Large intestine (tissue), 12 donors: ENCODE measurements at places on chromosomes 2 and 18.

- DNase-seq: no peak
Measured at GRCh38 chr18:48569915-48570264, 31.1 kb downstream of the CTIF start.

DNA sequence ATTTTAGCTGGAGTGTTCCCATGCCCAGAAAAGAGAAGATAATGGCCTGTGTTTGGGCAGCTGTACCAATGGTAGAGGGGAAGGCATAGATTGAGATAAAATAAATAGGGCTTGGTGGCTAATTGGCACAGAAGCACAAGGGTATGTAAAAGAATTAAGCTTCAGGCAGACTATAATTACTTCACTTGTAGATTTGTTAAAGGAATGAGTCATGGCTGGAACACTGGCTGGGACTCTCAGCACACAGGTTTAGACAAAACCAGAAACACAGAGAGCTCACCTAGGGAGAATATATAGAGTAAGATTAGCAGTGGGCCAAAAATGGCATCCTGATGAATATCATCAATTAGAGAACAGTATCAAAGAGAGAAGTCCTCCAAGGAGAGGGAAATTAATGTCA, 198.3 kb upstream of the FIGN start:
- no peak for DNase-seq

DNA sequence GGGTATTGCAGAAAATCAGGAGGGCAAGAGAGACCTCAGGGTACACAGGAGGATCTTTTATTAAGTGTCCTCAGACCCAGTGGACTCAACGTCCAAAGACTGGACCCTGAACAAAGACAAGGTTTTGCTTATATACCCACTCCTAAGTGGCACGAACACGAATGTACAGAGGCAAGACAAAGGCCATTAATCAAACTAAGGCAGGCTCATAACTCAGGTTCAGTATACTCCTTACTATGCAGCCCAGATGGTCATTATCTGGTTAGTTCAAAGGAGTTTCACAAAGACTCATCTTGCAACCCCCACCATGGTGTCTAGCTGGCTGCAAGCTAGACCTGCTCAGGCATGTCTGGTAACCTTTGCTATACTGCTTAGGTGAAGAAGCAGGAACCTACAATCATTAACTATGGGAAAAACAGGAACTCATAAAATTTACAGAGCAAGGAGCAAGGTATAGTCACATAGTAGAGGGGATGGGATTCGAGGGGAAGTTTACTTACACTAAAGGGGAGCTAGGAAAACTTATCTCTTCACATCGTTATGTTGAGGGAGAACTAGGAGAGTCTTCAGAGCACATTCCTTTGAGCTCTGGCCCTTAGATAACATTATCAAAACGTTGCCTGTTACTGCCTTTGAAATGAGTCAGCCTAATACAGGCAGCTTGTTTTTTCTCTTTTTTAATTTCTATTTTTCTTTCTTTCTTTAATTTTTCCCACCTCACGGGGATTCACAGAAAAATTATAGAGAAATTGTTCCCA, 33.9 kb downstream of the SLC4A3 start:
- DNase-seq: no peak

GRCh38 chr2:109164739-109165221, 35.8 kb downstream of the SH3RF3 start:
- DNase-seq: no peak

DNA sequence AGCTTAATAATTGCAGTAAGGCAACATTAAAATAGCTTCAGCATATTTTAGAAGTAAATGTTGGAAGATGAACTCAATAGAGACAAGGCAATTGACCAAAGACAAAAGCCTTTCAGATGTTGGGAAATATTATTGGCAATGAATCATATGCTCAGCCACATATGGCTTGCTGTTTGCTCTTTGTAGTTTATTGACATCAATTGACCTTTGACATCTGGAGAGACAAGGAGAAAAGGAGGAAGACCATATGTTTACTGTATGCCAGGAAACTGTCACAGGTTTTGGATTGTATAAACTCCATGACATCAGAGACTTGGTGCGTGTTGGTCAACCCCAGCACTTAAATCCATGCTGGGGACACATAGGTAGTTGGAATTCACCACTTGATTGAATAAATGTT, 60.6 kb upstream of the SLC16A14 start:
- DNase-seq: peak; percentile 45

GRCh38 chr2:196117214-196117705, 48.6 kb upstream of the DNAH7 start:
- no peak for DNase-seq

DNA sequence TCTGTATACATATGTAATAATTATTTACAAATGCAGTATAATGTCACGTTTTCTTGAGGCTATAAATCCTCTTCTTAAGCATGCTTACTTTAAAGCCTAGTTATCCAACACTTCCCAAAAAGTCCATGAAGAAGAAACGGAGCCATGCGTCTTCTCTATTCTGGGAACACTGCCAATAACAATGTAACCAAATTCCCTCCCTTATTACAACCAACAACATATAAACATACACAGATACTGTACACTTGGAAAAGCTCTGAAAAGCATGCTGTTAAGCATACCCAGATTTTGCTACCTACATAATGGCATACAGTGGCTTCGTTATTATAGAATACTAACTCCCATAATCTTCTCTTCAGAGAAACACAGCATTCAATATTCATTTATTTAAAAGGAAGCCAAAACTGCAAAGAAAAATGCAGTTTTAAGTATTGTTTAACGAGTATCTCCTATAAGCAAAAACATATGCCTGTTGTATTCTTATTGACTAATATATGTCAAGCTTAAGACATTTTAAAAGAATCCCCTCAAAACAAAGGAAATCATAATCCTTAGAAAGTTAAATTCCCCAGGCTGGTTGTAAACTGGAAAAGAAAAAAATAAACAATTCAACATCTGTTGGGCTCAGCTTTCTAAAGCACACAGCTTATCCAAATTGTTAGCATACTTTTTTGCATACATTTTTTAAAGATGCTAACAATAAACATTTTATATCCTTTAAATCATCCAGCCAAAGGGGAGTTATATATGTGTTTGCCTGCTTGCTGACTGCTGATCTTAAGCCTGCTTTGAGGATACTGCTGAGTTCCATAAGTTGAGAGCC, 83.4 kb downstream of the SLC25A12 start:
- peak; percentile 30 for DNase-seq

- DNase-seq: no peak
Measured at GRCh38 chr18:70998490-70998889, 709.6 kb downstream of the SOCS6 start.

- no peak for DNase-seq
Measured at GRCh38 chr2:159933040-159933726, 129.2 kb downstream of the PLA2R1 start.

DNA sequence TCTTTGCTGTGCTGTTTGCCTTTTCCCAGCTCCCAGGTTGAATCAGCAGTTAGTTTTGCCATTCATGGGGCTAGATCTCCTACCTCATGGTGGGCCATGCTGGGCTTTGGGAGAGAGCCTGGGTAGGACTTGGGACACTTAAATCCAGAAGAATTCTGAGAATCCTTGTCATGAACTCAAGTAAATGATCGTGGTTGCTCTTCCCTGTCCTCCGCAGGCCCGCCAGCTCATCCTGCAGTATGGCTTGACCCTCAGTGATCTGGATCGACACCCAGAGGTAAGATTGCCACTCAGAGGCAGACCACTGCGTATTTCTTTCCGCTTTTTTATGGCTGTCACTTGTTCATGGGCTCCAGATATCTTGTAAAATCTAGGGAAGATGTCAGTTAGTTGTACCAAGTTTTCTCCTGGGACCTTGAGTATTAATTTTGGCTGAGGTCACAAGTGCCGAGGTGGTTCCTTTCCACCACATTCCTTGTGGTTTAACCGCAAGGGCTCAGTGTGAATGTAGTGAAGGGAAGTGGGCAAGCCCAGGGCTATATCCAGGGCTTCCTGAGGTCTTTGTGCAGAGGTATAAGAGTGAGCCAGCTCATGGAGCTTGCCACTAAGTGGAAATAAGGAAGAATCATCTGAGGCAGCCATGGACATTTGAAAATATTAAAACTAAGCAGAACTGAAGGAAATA, 37.7 kb downstream of the RPIA start:
- DNase-seq: no peak

DNA sequence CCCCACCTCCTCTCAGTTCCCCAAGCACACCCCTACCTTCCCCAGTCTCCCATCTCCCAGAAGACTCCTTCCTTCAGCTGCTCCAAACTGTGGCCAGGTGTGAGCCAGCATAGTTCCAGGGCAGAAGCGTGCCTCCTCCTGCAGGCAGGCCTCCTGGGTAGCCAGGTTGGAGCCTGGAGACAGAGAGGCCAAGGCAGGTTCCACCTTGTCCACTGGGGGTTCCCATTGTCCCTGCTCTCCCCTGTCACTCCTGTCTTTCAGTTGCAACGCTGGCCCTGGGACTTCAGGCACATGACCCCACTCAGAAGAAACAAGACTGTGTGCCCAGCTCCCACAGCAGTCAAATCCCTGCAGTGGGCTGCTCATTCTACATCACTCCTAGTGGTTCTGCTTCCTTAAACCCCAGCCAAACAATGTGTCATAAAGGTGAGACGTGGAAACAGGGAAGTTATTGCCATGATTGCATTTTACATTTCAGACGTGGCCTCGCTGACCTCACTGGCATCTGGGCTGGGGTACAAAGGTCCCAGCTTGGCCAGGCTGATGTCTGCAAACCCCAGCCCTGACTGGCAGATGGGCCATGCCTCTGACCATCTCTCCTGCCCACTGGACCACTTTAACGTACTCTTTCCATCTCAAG, 96.5 kb upstream of the BOD1L2 start:
- peak; percentile 80 for DNase-seq

DNA sequence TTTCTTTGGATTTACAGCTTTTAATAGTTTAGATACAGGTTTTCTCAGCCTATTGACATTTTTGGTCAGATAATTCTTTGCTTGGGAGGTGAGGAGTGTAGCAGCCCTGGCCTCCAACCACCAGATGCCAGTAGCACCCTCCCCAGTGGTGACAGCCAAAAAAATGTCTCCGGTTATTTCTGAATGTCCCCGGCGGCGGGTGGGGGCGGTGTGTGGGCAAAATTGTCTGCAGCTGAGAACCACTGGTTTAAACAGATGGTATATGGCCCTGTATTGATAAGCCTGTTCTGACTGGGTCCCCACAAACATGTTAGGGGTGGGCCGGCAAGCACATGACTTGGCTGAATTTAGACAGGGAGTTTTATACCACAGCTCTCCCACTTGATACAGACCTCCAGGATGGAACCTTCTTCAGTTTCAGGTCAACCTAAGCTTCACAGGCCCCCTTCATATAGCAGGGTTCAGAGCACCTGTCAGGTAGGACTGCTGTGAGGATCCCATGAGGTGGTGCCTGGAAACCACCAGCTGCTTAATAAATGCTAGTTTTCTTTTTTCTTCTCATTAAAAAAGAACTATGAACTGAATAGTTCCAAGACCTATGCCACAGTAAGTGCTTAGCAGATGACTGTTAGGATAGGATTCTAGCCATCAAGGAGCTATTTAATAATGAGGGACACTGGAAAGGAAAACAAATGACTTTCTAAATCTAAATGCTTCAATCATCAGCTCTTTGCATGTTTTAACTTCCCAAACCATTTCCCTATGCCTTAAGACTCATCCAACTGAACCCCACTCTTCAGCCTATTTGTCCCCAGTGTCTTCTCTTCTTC, 18.1 kb downstream of the LPIN2 start:
- no peak for DNase-seq

- no peak for DNase-seq
Measured at GRCh38 chr2:111958901-111959300, 60.5 kb downstream of the MERTK start.

- no peak for DNase-seq
Measured at GRCh38 chr2:10469955-10470608, 22.0 kb upstream of the ODC1 start.

DNA sequence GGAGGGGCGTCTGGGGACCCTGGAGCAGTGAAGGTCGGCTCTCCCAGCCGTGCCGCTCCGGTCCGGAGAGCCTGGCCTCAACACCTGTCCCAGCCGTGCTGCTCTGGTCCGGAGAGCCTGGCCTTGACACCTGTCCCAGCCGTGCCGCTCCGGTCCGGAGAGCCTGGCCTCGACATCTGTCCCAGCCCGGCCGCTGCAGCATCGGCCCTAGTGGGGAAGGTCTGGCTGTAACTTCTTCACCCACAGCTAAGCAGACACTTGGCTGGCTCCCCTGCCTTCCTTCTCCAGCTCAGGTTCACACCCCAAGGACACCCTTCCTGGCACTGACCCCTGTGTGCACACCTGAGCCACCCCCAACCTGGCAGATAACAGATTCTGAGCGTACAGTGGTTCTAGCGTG, 4.6 kb downstream of the KCNG2 start:
- no peak for DNase-seq

DNA sequence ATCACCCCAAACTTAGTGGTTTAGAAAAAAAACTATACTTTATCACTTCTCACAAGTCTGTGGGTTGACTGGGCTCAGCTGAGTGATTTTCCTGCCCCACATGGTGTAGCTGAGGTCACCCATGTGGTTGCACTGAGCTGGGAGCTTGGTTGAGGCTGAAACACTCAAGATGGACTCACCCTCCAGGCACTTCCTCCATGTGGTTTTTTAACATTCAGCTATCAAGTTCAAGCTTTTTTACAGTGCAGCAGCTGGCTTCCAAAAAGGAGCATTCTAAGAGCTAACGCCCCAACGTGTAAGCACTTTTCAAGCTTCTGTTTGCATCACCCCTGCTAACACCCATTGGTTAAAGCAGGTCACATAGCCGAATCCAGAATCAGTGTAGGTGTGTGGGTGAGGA, 105.9 kb upstream of the CREB1 start:
- DNase-seq: no peak

GRCh38 chr2:32128636-32129035, 37.0 kb upstream of the SLC30A6 start:
- no peak for DNase-seq

DNA sequence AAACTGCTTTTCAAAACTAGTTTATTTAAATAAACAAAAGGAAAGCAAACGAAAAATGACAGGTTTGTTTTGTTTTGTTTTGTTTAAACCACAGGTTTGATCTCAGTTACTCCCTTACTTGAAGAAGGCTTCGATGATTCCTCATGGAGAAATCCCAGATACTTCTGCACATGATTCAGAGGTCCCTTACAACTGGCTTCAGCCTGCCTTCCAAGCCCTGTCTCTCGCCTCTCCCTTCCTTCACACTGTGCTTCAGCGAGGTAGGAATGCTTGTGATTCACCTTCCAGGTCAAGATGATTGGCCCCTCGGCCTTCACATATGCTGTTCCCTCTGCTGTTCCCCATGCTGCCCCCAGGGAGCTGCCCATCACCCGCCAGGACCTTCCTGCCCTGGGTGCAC, 104.1 kb upstream of the ITGA6 start:
- no peak for DNase-seq

- DNase-seq: no peak
Measured at GRCh38 chr2:207491086-207491485, 38.7 kb upstream of the CREB1 start.

GRCh38 chr2:70627211-70627898, 73.7 kb upstream of the TGFA start:
- peak; percentile 17 for DNase-seq

GRCh38 chr2:195181059-195181705, 475.8 kb upstream of the SLC39A10 start:
- no peak for DNase-seq

GRCh38 chr2:26170795-26171194, 2.1 kb upstream of the GAREM2 start:
- DNase-seq: no peak
